ENCODE measurements at places on chromosomes 6 and 20. TPM values are rescaled to one million over a fixed set of nuclear protein-coding genes. Genes with fewer than 3 reads are reported as not detected.

DNA sequence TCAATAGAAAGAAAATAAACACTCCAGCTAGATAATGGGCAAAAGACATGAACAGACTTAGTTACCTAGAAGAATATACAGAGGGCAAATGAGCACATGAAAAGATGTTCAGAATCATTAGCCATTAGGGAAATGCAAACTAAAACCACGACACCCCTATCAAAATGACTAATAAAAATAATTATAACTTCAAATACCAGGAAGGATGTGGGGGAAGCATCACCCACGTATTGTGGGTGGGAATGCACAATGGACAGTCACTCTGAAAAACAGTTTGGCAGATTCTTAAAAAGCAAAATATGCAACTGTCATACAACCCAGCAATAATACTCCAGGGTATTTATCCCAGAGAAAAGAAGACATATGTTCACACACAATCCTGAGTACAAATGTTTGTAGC lies 92.6 kb downstream of the DLL1 start:
- DNase-seq = no peak

GRCh38 chr6:147000545-147001488 lies 203.4 kb upstream of the STXBP5 start:
- DNase-seq = no peak

DNA sequence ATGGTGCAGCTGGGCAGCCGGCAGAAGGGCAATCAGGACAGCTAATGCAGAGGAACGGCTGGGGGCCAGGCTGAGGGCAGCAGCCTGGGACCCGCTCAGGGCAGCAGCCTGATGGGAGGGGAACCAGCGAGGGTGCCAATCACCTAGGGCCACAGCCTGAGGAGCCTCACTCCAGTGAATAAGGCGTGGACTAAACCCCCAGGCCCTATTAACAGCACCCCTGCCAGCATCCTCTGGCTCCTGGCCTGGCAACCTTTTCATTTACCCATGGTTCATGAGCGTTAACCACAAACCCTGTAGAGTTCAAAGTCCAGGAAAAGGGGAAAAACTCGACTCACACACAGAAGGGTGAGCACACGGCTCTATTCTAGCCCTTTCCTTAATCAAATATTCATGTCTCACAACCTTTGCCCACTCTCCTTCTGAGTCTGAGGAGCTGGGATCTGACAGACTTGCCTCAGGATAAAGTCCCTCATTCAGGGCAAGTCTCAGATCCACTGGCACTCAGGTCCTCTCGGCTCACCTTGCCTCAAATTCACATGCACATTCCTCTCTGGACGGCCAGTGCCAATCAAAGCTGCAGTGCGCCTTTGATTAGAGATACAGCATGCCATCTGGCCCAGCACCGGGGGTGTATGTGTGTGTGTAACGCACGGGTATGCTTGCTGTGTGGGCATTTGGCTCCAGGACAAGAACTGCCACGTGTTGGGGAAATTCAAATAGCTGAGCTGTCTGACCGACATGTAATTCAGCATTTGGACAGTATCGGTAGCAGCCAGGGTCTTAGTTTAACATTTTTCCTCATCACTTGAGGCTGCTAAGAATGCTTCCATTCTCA lies 86.9 kb upstream of the TRAF3IP2 start:
- DNase-seq = no peak

- no peak for DNase-seq
Measured at GRCh38 chr20:25018425-25018824, 25.9 kb upstream of the APMAP start.

- no peak for DNase-seq
Measured at GRCh38 chr20:4569865-4570264, 151.8 kb upstream of the PRND start.

DNA sequence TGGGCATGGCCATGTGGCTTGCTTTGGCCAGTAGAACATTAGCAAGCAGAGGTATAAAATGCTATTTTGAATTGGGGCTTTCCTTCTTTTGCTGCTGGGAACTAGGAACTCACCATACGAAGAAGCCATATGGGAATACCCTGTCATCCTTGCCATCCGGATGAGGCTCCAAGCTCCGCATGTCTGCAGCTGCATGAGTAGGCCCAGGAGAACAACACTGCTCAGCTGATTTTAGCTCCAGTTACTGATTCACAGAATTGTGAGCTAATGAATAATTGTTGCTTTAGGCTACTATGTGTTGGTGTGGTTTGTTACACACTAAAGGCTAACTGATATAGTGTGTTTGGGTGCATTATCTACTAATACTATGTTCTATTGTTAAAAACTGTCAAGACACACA lies 2.7 kb upstream of the PLCB4 start:
- DNase-seq = no peak

- DNase-seq = no peak
Measured at GRCh38 chr6:134372603-134373281, 54.8 kb upstream of the SGK1 start.

DNA sequence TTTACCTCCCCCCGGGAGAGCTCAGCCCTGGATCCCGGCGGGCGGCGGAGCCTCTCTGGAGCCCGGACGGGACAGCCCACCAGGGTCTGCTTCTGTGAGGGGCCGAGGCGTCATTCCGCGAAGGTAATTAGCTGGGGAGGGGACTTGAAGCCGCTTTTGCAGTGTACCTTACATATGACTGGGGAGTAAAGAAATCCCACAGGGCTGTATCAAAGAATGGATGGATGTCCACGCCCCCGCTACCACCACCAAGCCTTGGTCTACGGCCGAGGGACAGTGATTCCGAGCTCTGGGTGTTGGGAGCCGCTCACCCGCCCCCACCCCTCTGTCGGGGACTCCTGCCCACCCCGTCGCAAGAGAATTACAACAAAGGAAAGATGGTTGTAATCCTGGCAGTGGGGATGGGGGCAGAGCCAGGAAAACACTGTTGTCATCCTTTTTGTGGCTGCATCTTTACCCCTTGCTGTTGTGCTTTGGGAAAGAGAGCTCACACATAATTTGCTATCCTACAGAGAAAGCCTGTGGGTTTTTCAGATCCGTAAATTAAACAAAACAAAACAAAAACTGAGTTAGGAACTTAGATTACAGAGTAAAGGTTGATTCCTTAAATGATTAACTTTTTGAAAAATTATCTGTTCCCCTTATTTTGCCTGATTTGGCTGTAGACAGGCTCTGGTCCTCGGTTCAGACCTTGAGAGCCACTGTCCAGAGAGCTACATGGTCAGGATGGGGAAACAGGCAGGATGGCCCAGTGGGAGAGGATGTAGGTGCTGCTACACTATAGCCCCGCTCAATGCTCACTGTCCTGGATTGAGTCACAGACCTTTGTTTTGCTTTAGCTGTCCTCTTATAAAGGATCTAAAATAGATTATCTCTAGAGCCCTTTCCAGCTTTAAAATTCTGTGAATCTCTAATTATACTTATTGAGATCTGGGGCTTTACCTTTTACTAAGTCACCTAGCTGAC lies 997 bp upstream of the FBXO30 start:
- no peak for DNase-seq

- no peak for DNase-seq
Measured at GRCh38 chr6:31769684-31770371, 7.3 kb downstream of the VWA7 start.

GRCh38 chr6:33950472-33950881 lies 146.7 kb upstream of the MLN start:
- no peak for DNase-seq

GRCh38 chr6:109034526-109034925 lies 60.1 kb downstream of the SESN1 start:
- no peak for DNase-seq

DNA sequence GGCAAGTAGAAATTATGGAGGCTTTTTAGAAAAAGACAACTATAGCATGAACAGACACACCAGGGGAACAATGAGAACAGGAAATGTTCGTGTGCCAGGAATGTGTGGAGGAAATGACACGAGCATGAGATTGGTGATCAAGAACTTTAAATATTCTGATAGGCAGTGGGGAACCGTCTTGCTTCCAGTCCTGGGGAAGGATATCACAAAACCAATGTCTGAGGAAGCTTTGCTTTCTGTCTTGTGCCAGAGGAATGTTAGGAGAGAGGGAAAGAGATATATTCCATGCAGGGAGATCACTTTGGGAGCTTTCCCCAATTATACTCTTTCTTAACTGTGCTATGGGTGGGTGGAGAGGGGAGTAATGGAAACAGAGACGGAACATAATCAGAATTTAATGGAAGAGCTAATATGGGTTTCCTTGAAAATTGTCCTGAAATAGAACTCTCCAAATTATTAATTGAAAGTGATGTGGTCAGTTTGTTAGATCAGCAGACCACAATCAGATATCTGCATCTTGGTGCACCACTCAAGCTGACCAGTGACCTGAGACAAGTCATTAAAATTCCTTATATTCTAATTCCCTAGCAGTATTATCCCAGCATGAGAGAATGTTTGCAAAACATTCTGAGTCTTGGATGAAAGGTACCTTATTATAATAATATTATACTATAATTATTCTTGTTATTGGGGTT lies 178.2 kb downstream of the SOX4 start:
- no peak for DNase-seq

LPA gene
- total RNA-seq = not detected

UST gene
- total RNA-seq = 2.0 TPM

ZNF165 gene
- 0.23 TPM for total RNA-seq
